Endothelial cell (in vitro differentiated cells): ENCODE measurements at places on chromosomes 12 and 14. TPM values are rescaled to one million over a fixed set of nuclear protein-coding genes. Genes with fewer than 3 reads are reported as not detected.

DNA sequence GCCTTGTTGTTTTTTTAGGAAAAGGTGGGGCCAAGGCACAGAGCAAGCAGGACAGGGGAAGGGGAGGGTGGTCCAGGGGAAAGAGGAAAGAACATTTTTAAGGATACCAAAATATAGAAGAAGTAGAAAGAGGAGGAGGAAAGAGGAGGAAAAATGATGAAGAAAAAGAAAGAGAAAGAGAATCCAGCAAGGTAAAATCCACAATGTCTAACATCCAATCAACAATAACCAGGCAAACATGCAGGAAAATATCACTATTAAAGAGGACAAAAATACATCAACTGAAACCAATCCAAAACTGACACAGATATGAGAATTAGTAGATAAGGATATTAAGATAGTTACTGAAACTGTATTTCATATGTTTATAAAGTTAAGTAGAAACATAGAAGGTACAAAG lies 7.0 kb upstream of the TMEM120B start:
- no peak for DNase-seq

- DNase-seq = no peak
Measured at GRCh38 chr14:89138846-89139245, 278.2 kb downstream of the FOXN3 start.

NRXN3 gene
- 2.3 TPM for total RNA-seq

RPL10L gene
- not detected for total RNA-seq

TMTC1 gene
- total RNA-seq = 0.95 TPM

DNA sequence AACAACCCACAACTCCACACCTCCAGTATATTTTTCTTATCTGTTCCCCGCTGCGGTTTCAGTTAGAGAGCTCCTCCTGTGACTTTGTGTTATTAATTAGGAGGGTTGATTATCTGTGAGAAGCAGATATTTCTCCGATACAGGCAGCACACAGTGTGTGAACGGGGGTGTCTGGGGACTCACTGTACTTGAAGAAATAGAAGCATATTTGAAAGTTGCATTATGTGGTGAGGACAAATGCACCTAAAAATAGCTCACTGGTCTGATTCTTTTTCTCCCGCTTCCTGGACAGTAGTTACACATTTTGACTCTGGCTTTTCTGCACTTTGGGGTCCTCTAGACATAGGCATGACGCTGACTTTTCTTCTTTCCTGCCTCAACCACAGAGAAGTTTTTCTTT lies 277.7 kb downstream of the VRK1 start:
- DNase-seq = no peak

DNA sequence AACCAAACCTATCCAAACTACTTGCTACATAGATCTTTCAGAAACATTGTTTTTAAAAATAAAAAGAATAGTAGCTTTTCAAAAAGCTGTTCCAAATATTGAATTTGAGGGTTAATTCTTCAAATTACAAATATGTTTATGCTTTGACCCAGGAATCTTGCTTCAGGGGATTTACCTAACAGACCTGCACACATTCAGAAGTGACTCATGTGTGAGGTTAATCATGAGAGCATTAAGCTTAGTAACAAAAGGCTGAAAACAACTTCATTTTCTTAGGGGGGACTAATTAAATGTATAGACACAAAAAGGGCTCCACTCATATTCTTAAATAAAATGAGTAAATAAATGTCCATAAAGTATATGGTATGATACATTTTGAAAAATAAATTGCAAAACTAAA lies 672.4 kb upstream of the FLRT2 start:
- DNase-seq = no peak

- DNase-seq = no peak
Measured at GRCh38 chr12:120774169-120774916, 48.7 kb downstream of the ACADS start.

DNA sequence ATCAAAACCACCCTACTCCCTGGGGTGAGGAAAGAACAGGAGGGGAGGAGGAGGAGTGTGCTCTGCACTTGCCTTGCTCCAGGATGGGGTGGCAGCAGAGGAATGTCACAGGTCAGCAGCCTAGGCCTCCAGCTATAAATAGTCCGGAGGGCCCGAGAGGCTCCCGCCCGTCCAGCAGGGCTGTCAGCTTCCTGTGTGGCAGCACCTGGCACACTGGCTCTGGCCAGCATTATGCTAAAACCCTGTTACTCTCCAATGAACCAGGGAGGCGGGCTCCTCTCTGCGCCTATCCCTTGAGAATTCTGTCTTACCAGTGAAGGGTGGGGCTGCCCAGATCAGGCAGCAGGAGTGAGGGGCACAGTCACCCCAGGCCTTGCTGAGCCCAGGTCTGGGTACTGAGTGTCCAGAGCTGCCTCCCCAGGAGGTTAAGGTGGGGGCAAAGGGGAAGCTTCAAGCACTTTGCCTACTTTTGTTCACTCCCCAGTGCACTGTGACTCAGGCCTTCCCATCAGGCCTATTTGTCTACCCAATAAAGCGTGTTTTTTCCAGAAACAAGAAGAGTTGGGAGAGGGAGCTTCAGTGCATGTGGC lies 1.2 kb upstream of the COX14 start:
- no peak for DNase-seq

- no peak for DNase-seq
Measured at GRCh38 chr14:88521818-88522217, 33.0 kb downstream of the PTPN21 start.

DNA sequence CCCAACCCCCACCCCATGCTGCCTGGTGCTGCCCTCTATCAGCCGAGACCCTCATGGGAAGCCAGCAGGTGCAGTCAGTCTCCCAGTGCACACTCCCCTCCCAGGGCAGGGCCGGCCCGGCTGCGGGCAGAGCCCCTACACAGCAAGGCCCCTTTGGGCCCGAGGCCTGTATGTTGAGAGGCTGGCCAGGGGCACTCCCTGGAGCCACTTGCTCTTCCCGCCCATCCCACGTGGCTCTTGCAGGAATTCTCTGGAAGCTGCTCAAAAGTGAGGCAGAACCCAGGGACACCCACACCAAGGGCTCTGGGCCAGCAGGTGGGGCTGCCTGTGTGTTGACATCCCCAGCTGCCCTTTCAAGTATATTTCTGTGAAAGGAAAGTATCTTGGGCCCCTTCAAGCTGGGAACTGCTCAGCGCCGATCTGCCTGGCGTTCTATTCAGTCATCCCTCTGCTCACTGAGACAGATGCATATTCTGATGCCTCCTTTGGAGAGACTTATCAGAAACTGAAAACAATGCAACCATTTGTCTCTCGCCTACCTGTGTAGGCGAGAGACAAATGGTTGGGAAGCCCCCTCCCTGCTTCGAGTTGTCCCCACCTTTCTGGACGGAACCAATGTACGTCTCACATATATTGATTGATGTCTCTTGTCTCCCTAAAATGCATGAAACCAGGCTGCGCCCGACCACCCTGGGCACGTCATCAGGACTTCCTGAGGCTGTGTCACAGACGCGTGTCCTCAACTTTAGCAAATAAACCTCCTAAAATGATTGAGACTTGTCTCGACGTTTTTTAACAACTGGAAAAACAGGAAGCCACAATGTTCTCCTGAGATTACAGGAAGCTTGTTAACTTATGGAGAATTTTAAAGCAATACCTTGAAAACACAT lies 6.0 kb downstream of the GPR132 start:
- DNase-seq = no peak

RNF212B gene
- not detected for total RNA-seq

FSCB gene
- not detected for total RNA-seq

GRCh38 chr12:98373025-98373554 lies 142.3 kb upstream of the TMPO start:
- DNase-seq = peak; percentile 41

CLEC14A gene
- total RNA-seq = 5.1 TPM

- DNase-seq = no peak
Measured at GRCh38 chr12:82648259-82648909, 38.3 kb upstream of the TMTC2 start.

- DNase-seq = no peak
Measured at GRCh38 chr12:92730758-92731157, 28.0 kb downstream of the PLEKHG7 start.

DNA sequence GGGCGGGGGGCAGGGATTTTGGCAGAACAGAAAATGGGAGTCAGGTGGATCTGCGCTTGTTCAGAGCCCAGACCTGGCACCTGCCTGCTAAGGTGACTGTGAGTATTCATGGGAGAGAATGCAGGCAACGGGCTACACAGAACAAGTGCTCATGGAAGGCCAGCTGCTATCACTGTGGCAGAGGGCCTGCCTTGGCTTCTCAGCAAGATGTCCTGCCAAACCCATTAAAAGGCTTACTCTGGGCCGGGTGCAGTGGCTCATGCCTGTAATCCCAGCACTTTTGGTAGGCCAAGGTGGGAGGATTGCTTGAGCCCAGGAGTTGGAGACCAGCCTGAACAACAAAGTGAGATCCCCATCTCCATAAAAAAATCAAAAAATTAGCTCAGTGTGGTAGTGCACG lies 21.0 kb downstream of the DIO3 start:
- no peak for DNase-seq

- DNase-seq = peak; percentile 57
Measured at GRCh38 chr12:6323340-6323994, 13.0 kb downstream of the PLEKHG6 start.

GRCh38 chr12:111155020-111155419 lies 213.9 kb downstream of the PHETA1 start:
- DNase-seq = no peak

DNA sequence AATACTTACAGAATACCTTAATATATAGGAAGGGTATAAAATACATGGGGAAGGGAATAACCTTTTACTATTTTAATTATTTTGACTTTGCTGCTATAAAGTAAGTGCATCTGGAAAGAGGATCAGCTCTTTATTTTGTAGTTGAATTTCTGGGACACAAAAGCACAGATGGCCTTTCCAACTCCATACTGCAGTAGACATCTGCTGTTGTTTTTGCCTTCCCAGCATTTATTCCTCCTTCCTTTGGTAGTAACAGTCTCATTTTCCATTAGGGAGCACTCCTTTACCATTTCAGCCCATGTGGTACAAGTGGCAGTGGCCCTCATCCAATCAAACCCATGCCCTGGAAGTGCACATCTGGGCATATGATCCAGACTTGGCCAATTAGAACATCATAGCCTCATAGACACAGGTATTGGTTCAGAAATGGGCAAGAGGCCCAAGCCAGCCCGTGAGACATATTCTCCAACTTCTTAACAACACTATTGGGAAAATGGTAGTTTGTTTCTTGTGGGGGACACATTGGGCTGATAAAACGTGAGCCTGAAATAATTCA lies 64.8 kb upstream of the YARS2 start:
- DNase-seq = no peak

- DNase-seq = no peak
Measured at GRCh38 chr12:60174476-60174875, 578.6 kb downstream of the SLC16A7 start.

- no peak for DNase-seq
Measured at GRCh38 chr12:44873898-44874297, 2.2 kb downstream of the NELL2 start.

GRCh38 chr12:88893801-88894200 lies 313.5 kb upstream of the KITLG start:
- no peak for DNase-seq

GRCh38 chr12:10559244-10559643 lies 53.6 kb downstream of the EIF2S3B start:
- DNase-seq = no peak

DNA sequence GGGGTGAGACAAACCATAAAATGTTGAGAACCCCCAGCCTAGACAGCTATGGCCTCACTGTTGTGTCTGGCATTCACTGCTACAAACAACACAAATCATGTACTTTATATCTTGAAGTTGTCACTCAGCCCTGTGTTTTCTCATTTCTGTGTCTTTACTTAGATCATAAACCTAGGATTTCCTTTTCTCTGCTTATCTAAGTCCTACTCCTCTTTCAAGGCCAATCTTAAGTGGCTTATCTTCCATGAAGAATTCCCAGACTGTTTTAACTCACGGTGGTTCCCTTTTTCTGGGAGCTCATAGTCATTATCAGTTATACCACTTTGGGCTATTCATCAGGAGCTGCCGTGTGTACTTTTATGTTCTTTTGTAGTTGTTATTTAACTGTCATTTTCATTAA lies 42.1 kb downstream of the FLRT2 start:
- DNase-seq = no peak

C1R gene
- total RNA-seq = 1.4 TPM

GRCh38 chr12:62928632-62929031 lies 6.3 kb downstream of the PPM1H start:
- DNase-seq = no peak

DNA sequence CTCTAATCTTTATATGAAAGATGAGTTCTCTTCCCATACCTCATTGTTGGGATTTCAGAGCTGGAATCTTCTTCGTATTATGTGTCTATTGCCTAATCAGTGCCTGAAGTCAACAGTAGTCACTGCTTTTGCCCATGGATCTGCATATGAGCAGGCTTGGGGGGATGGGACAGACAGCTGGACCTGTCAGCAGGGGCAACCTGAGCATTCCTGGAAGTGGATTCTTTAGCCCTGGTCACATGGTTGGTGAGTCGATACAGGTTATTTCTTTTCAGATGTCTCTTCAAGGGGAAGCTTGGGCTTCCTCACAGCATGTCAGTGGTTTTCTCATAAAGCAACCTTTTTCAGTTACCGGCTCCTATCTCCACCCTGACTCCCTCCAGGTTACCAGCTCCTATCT lies 97.3 kb upstream of the RBM19 start:
- DNase-seq = no peak

GRCh38 chr14:72839351-72839750 lies 54.5 kb downstream of the DPF3 start:
- no peak for DNase-seq

GRCh38 chr12:128940974-128941373 lies 87.7 kb downstream of the GLT1D1 start:
- DNase-seq = no peak

GRCh38 chr12:49990273-49990672 lies 17.5 kb downstream of the AQP6 start:
- DNase-seq = no peak

DDN gene
- total RNA-seq = 0.10 TPM

GRCh38 chr14:75294649-75295033 lies 16.0 kb downstream of the FOS start:
- DNase-seq = no peak

- no peak for DNase-seq
Measured at GRCh38 chr12:7712841-7713442, 1.7 kb downstream of the DPPA3 start.

DNA sequence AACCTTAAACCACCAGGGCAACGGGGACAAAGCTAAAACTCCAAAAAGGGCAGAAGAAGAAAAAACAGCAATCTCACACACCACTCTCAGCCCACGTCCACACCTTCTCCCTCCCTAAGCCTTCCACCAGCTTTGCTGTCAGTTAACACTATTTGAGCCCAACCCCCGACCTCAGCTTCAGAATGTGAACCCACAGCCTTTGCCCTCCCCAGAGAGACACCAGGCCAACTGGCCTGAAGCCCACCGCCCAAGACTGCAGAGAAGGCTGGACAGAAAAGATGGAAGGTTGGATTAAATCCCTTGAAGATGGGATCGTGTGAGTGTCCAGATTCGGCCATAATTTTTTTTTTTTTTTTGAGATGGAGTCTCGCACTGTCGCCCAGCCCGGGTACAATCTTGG lies 22.4 kb downstream of the IRF2BPL start:
- DNase-seq = no peak
